ENCODE measurements at places on chromosomes 3 and 15.

DNA sequence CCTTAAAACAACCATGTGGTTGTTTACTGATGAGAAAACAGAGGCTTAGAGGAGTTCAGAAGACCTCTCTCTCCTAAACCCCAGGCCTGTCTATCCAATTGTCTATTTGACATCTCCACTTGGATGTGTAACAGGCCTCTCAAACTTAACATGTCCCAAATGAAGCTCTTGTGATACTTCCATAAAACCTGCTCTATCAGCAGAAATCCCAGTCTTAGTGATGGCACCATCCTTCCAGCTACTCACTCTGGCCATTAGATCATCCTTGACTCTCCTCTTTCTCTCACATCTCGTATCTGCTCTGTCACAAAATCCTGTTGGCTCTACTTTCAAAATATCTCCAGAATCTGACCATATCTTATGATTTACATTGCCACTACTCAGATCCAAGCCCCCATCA lies 28.8 kb downstream of the EHHADH start:
- DNase-seq: no peak

DNA sequence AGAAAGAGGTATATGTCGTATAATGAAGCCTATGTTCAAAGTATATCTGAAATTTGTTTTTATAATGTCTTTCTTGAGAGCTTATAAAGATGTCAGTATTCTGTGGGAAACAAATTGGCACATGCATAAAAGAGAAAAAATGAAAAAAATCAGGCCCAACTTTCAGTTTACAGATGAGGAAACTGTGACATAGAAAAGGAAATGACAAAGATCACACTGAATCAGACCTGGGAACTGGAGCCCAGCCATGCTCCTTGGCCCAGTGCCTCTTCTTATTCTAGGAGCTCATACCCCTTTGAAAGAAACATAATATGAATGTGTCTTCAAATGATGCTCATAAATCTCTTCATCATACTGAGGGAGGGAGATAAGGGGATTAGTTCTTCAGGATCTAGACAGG lies 48.4 kb downstream of the TMEM44 start:
- no peak for DNase-seq

DNA sequence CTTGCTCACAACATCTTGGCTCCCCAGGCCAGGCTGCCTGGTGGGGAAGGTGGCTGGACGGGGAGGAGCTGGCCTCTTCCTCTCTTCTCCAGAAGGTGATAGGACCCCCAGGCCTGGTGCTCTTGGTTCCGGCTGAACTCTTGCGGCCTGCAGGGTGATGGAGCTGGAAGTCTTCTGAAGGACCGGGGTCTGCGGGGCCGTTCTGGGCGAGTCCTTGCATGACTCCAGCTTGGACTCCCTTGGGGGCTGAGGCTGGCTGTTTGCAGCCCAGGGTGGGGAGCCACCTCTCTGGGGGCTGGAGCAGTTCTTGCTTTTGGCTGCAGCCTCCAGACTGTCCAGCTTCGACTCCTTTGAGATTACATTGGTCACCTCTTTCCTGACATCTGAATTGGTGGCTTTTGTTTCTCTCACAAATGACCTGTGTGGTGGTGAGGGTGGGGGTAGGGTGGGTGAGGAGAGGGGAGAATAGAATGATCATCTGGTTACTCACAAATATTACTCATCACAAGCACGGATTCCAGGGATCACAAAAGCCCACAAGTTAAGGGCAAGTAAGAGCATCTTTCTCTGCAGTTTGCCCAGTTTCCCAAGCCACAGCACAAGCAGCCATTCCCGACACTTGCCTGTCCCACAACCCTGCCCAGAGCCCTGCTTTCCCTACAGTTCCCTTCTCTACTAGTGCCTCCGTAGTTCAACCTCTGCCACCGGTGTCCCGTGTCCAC lies 149.1 kb upstream of the HACD2 start:
- no peak for DNase-seq

GRCh38 chr15:35737441-35737840 lies 191.5 kb upstream of the DPH6 start:
- no peak for DNase-seq

Measured in RPMI8226 (cell line).